ENCODE measurements at places on chromosomes 1 and 21. TPM values are rescaled to one million over a fixed set of nuclear protein-coding genes. Genes with fewer than 3 reads are reported as not detected.

DNA sequence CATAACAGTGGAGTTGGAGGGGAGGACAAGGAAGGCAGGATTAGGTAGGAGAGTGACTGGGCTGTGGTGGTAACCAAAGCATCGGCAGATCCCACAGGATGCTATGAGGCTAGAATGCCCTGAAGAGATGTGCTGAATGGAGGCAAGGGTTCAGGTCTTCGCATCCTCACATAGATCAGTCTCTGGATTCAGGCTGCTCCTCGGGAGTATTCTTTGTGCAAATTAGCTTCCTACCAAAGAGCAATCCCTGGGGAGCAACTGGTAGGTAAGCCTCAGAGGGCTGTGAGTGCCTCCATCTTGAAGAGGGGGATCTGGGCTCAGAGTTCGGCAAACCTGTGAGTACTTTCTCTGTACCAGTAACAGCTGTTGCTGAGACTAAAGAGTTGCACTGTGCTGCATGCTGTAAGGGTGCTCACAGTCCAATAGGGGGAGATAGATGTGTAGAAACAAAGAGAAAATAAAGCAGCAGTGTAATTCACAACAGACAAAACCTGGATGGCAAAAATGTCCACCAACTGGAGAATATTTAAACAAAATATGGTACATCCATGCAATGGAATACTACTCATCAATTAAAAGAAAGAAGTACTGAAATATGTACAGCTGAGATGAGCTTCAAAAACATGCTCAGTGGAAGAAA lies 322.4 kb upstream of the DEPDC1 start:
- no peak for DNase-seq

GRCh38 chr1:18557621-18558465 lies 72.8 kb upstream of the PAX7 start:
- DNase-seq: no peak

GRCh38 chr1:56868761-56869160 lies 14.2 kb downstream of the C8A start:
- DNase-seq: no peak

DNA sequence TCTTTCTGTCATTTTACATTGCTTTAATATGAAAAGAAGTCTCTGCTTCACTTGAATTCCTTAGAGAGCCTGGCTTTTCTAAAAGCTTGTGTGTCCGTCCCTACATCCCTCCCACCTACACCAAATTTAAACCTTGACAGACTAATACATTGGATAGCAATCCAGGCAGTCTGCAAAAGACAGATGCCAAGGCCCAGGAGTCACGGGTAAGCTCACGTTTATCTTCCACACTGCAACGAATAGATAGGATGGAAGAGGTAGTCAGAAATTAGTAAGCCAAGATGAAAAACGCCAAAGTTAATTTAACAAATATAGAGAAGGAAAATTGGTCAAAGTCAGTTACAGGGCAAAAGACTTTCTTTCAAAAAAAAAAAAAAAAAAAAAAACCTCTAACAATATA lies 338.1 kb downstream of the SMYD3 start:
- no peak for DNase-seq

- DNase-seq: no peak
These were observed 6.4 kb downstream of the MAP3K6 start for GRCh38 chr1:27360159-27361043.

- DNase-seq: no peak
These were observed 64.0 kb upstream of the RUNX1 start for GRCh38 chr21:35113064-35113463.

DNA sequence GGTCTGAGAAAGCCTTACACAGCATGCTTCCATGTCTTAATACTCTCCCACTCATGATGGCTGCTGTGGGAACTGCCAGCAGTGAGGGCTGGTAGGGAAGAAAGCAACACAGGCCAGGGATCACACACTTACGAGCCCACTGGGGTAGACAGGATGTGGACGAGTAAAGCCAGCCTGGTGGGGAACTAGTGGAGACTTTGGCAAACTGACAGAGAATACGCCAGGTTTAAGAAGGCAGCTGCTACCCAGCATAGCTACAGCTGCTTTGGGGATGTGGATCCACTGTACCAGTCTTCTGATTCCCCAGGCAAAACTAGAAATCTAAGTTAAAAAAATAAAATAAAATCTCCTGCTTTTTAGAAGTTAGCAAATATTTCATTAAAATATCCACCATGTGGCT lies 664.0 kb downstream of the SMYD3 start:
- no peak for DNase-seq

- DNase-seq: no peak
These were observed 721.1 kb upstream of the TMPRSS15 start for GRCh38 chr21:19124691-19125090.

GRCh38 chr1:108140936-108141335 lies 59.2 kb downstream of the SLC25A24 start:
- DNase-seq: no peak

DNA sequence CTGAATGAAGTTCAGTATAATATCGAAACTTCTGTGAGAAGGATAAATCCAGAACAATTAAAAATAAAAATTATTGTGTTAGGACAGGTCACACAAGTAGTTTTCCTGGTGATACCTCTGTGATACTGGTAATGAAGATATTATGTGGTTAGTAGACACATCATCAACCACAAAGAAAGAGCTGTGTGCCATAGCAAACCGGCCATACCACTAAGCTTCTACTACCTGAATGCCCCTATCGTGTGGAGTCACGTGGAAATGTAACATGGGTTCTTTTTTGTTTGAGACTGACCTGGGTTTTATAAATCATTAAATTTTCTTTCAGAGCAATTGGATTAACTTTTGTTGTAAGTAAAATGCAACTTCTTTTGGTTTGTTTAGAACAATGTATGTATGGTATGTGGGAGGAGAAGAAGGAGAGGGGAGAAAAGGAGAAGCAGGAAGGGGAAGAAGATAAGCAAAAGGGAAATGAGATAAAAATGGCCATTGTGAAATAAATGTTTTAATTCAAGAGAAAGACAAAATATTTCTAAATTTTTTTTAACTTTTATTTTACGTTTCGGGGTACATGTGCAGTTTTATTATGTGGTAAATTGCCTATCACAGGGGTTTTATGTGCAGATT lies 58.2 kb upstream of the LRRC8B start:
- DNase-seq: no peak

DNA sequence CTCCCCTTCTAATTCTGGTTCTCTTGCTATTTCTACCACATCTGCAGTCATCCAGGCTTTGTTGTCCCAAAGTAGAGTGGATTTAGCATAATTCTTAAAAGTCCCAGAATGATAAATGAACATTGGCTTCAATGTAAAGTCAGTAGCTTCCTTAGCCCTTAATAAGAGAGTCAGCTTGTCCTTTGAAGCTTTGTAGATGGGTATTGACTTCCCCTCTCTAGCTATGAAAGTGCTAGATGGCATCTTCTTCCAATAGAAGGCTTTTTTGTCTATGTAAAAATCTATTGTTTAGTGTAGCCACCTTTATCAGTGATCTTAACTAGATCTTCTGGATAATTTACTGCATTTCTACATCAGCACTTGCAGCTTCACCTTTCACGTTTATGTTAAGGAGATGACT lies 181.4 kb upstream of the B3GALT2 start:
- no peak for DNase-seq

DNA sequence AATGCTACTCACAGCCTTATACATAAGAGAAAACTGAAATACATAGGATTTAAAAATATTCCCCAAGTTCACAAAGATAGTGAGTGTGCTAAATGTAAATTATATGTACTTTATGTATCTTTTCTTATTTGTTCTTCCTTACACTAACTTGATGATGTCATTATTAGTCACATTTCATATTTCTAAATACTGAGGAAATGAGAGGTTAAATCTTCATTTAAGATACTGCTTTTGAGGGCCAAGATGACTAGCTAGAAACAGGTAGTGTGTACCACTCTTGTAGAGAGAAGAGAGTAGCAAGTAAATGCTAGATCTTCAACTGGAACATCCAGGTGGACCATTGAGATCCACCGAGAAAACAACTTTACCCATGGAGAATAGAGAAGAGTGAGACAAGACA lies 29.8 kb downstream of the PYHIN1 start:
- no peak for DNase-seq

- no peak for DNase-seq
These were observed 26.2 kb upstream of the TNFRSF1B start for GRCh38 chr1:12140515-12141162.

- DNase-seq: no peak
These were observed 35.2 kb upstream of the NTPCR start for GRCh38 chr1:232915212-232915611.

DNA sequence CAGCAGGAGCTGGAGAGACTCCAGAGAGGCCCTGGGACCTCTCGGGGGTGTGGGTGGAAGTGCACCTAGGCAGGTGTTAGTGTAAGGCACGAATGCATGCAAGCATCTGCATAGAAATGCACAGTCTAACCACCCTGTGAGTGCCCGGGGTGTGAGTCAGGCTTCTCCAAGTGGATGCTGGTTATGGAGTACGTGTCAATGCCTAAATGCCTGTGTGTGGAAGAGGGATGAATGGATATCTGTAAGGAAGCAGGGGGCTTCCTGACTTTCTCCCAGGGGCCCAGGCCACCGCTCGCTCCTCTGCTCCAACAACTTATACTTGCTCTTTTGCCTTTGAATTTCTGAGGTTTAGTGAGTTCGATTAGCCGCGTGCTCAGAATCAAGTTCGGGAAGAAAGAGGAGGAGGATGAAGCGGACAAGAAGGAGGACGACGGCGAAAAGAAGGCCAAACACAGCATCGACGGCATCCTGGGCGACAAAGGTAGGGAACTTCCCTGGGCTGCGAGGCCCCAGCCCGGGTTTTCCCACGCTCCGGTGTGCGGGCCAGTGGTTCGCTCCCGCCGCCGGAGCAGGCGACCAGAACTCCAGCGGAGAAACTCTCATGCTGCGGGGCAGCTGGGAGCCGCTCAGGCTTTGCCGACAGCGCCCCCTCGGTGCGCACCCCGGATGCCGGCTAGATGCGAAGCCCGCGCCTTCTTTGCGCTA lies 5.4 kb downstream of the PAX7 start:
- DNase-seq: no peak

DNA sequence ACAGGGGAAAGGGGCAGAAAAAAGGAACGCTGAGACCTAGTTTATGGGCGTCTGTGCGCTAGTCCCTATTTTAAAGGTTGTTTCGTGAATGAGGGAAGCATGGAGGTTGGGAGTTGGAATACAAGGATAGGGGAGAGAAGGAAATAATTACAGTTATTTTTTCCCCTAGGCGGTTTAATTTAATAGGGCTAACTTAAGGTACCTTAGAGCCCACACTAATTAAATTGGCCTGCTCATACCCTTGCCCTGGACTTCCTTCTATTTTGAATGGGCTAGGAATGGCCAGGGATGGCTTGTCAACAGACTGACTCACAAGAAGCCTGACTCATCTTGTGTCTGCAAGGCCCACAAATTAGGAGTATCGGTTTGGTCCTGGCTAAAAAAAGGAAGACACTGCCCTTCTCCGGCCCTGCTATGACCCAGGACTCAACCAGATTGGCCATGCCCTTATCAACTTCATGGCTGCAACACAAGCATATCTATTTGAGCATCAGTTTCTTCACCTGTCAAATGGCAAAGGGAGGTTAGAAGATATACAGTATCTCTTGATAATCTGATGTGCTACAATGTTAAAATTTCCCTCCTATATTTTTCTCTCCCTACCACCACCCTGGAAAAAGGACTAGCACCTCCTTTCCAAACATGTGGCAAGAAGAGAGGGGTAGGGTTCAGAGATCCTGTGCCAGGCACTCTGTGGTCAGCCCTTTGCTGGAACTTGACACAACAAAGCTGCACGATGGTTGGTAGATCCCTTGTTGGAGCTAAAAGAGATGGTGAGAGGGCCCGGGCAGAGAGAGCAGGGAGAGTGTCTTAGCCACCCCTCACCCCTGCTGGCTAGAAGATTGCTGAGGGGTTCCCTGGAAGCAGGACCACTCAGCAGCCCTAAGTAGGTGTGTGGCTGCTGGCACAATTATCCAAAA lies 2.2 kb upstream of the SSBP3 start:
- DNase-seq: no peak

DNA sequence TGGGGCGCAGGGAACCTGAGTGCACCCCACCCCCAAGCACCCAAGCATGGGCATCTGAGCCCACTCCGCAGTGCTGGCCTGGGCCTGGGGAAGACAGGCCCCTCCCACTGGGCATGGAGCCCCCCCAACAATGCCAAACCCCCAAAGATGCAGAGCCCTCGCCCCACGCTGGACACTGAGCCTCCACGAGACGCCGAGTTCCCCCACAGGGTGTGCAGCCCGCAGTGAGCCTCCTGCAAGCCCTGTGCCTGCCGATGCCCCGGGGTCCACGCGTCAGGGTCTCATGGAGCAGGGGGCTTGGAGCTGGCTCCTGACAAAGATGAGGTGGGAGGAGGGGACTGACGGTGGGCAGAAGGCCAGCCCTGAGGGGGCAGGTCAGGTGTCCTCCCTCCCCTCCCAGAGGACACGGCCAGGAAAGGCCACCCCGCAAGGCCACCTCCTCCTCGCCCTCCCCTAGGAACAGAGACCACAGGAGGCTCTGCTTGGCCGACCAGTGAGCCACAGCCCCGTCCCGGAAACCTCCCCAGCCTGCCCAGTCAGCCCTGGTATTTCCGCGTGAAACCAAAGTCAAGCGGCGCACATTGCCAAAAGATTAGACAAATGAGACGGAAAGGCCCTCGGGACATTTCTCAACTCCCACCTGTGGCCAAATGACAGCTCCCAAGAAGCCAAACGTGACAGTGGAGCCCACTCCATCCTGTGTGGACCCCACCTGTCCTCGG lies 33.4 kb downstream of the MEGF6 start:
- no peak for DNase-seq

DNA sequence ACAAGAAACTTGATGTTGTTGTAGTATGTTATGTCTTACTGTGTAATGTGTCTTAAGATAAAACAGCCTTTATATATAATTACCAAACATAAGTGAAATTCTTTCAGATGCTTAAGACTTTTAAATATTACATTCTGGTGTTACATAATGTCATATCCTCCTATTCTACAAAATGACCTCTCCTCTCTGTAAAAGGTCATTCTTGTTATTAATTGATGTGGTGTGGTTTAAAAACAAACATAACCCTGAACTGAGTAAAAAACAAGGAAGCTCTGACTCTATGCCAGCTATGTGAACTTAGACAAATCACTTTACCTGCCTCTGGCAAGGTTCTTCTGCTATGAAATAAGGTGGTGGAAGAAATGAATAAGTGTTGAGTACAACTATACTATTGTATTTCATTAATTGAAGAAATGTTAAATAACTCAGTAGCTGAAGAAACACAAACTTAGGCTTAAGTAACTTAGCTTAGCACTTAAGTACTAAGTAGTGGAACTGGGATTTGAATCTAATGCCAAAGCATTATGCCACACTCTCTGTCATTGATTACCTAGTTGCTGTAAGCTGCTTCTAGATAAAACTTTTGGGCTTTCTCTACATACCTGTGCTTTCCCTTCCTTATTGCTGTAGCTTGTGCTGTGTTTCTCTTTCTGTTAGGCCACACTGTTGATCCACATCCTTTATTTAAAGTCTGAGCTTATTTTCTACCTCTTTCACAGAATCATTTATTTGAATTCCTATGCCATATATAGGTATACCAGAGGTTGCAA lies 859 bp upstream of the ANGPTL1 start:
- no peak for DNase-seq

Gene PDPN
- 96.8 TPM for polyA plus RNA-seq

Gene SDF4
- 176 TPM for polyA plus RNA-seq

Gene CELF3
- polyA plus RNA-seq: 0.47 TPM

Gene ATP1A4
- polyA plus RNA-seq: 6.2 TPM

Gene TMEM200B
- polyA plus RNA-seq: 40.7 TPM

Gene NPHS2
- polyA plus RNA-seq: 0.04 TPM
